Thymus (tissue), 14 donors: ENCODE measurements at places on chromosomes 7 and 10.

DNA sequence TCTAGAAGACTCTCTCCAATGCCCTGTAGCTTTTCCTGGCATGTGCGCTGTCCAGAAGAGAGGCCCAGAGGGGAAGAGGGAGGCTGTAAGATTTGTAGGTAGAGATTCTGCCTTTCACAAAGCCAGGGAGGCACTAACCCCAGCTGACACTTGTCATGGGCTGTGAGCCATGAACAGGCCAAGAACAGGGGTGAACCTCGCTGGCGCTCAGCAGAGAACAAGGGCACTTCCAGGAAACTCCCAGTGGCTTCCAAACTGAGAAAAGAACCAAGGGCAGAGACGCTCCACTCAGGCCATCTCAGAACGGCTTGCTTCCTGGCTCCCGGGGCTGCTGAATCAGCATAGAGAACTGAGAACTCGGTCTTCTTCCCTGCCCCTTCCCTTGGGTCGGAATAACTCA lies 257.8 kb upstream of the ZNF32 start:
- H3K4me1 ChIP-seq = no peaks in the 10 kb centered on the region
- H3K27ac ChIP-seq = no peak overlapping the region
- H3K36me3 ChIP-seq = no peaks in the 10 kb centered on the region
- DNase-seq = no peak

DNA sequence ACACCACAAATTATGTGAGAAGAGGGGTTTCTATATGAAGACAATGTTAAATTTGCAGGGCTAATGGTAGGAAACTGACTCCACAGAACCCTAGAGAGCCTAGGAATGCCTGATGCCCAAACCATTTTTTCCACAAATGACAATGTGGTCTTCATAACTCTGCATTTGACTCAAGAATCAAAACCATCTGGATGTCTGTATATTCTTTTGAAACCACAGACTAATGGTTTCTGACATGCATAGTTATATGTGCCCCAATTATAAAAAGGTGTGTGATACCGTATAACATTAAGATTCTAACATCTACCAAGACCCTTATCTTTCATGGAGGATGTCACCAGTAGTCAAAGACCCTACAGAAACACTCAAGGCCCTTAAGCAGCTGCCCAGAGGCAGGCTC lies 20.3 kb downstream of the SEC61G start:
- DNase-seq = no peak
- H3K36me3 ChIP-seq = no peaks in the 10 kb centered on the region
- no peaks in the 10 kb centered on the region for H3K27me3 ChIP-seq
- no peak overlapping the region for H3K27ac ChIP-seq
- H3K4me1 ChIP-seq = no peaks in the 10 kb centered on the region
- no peak overlapping the region for H3K4me3 ChIP-seq

DNA sequence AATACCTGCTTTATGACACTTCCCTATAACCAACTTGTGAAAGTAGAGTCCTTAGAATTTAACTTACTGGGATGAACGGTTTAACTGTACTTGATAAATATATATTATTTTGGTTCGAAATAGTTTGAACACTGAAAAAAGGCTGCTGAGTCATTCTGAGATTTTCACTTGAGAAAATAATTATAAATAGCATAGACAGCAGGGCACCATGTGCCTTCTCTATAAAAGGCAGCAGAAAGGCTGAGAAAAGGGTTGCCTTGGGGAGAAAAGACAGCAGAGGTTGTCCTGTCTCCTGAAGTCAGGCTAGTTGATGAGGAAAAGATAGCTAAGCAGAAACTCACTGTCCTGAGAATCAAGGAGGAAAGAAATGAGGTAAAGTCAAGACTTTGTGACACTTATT lies 92.4 kb downstream of the CTTNBP2 start:
- no peaks in the 10 kb centered on the region for H3K27me3 ChIP-seq
- no peaks in the 10 kb centered on the region for H3K4me1 ChIP-seq
- H3K36me3 ChIP-seq = no peaks in the 10 kb centered on the region
- H3K4me3 ChIP-seq = no peak overlapping the region
- no peak overlapping the region for H3K27ac ChIP-seq

- peak within 1 kb of the TSS; percentile 15 for H3K4me3 ChIP-seq
- H3K36me3 ChIP-seq = no peaks in the 10 kb centered on the region
- peaks cover 38% of the 10 kb centered on the region for H3K4me1 ChIP-seq
Observed at GRCh38 chr7:28958235-28958979, at the start of gene TRIL. TRIL (minus strand) TSS chr7:28958330; CDS start chr7:28958046, 284 bp downstream.

DNA sequence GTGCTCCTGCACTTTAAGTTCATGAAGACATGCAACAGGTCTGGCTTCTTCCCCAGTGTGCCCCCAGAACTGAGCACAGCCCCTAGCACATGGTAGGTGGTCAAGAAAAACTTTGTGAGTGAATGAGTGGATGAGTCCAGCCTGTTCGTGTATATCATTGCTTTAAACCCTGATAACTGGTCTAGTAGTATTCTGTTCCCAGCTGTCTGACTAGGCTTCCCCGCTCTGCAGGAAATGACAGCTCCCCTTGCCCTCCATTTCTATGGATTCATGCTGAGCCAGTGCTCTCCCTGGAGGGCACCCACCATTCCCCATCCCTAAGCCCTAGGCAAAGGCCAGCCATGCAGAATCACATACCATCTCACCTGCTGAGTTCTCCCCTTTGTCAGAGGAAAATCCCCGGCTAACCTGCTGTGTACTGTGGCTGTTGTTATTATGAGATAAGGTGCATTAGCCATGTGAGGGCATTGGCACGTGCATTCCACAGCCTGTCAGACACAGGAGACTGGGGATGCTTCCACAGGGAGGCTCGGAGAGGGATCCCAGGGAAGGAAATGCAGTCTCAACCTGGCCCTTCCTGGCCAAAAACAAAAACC lies 698.9 kb downstream of the GRID1 start:
- H3K27ac ChIP-seq = no peak overlapping the region
- H3K36me3 ChIP-seq = no peaks in the 10 kb centered on the region
- H3K4me3 ChIP-seq = no peak overlapping the region

DNA sequence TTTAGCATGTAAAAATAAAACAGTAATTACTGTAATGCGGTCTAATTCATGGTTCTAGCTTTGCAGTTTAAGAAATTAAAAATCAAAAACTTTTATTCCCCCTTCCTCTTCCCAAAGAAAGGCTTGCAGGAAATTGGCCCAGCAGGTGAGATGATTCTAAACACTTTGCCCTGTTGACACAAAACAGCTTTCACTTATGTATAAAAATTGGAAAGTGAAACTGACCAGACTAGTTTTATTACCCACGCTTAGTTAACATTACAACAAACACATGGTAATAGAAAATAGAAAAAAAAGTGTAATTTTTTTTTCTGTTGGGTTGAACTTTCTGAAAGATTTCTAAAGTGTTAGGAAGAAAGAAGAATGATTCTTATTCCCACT lies 1.2 kb upstream of the CCDC6 start:
- H3K36me3 ChIP-seq = peaks cover 3% of the 10 kb centered on the region
- no peak for DNase-seq
- no peaks in the 10 kb centered on the region for H3K27me3 ChIP-seq
- peak overlapping the region; percentile 90 for H3K4me3 ChIP-seq
- peaks cover 23% of the 10 kb centered on the region for H3K4me1 ChIP-seq

DNA sequence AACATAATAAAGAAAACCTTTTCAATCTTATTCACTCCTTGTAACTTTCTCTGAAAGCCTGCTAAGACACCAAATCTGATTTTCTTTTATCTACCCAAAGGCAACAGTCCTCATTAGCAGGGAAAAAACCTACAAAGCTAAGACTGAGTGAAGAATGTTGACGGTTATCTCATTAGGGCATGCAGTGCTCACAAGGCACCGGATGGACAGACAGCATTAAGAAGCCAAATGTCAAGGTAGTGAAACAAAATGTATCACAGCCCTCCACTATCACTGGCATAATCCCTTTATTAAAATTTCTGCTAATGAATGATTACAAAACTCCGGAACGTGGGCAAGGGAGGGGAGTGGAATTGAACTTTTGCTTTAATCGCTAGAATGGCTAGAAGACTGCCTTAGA lies 442.8 kb downstream of the NEBL start:
- H3K36me3 ChIP-seq = no peaks in the 10 kb centered on the region
- H3K4me3 ChIP-seq = no peak overlapping the region
- no peak overlapping the region for H3K27ac ChIP-seq
